Thymus (tissue), 14 donors: ENCODE measurements at places on chromosomes 12 and 14. TPM values are rescaled to one million over a fixed set of nuclear protein-coding genes. Genes with fewer than 3 reads are reported as not detected.

PNMA1 gene
- polyA plus RNA-seq: 31.2 TPM

- no peak overlapping the region for H3K4me3 ChIP-seq
- no peak for DNase-seq
- H3K4me1 ChIP-seq: peaks cover 9% of the 10 kb centered on the region
- H3K27ac ChIP-seq: no peak overlapping the region
- H3K36me3 ChIP-seq: no peaks in the 10 kb centered on the region
These were observed 166.9 kb upstream of the CCND2 start for GRCh38 chr12:4106621-4107020.

ZNF385A gene
- polyA plus RNA-seq: 13.6 TPM

DNA sequence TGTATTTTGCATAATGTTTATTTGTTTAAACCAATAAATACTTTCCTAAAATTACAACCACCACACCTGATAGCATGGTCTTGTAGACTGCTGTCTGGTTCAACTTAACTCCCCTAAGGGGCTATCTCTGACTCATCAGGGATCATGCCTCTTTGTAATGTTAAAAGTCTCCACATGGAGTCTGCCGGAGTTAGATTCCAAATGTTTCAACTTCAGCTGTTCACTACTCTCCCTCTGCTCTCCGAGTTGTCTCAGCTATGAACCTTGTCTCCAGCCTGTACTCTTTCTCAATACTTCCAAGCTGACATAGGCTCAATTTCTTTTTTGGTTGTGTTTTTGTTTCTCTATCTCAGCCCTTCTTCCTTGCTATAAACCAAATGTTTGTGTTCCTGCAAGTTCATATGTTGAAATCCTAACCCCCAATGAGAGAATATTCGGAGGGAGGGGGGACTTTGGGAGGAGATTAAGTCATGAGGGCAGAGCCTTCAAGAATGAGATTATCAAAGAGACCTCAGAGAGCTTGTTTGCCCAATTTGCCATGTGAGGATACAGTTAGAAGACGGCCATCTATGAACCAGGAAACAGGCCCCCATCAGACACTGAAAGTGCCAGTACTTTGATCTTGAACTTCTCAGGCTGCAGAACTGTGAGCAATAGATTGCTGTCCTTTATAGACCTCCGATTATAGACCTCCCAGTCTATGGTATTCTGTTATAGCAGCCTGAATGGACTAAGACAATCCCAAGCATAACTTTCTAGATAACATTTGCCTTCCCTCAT is 858.2 kb downstream of the VRK1 start:
- no peak overlapping the region for H3K4me3 ChIP-seq
- H3K27me3 ChIP-seq: no peaks in the 10 kb centered on the region
- DNase-seq: no peak
- H3K27ac ChIP-seq: no peak overlapping the region
- H3K36me3 ChIP-seq: no peaks in the 10 kb centered on the region

- DNase-seq: no peak
- peaks cover 21% of the 10 kb centered on the region for H3K36me3 ChIP-seq
- no peaks in the 10 kb centered on the region for H3K27me3 ChIP-seq
- H3K4me3 ChIP-seq: no peak overlapping the region
- no peak overlapping the region for H3K27ac ChIP-seq
- H3K4me1 ChIP-seq: no peaks in the 10 kb centered on the region
These were observed 9.2 kb downstream of the HIP1R start for GRCh38 chr12:122844366-122844971.

DNA sequence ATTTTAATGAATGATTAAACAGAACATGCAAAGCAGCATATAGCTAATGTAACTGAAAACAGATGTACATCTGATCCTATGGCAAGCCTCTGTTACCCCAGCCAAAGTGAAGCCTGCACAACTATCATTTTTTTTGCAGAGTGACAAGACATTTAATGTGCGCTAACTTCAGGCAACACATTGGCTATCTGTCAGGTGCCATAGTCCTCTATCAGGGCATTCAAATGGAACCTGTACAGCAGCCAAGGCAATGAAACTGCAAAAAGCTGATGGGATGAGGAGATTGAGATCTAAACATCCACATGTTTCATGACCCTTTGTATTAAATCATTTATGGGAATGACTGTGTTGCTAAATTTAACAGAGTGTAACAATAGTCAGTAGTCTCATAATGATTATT is 1088.5 kb upstream of the TMEM132C start:
- H3K4me1 ChIP-seq: no peaks in the 10 kb centered on the region
- H3K36me3 ChIP-seq: no peaks in the 10 kb centered on the region
- H3K4me3 ChIP-seq: no peak overlapping the region
- no peaks in the 10 kb centered on the region for H3K27me3 ChIP-seq
- DNase-seq: no peak
- H3K27ac ChIP-seq: no peak overlapping the region

DNA sequence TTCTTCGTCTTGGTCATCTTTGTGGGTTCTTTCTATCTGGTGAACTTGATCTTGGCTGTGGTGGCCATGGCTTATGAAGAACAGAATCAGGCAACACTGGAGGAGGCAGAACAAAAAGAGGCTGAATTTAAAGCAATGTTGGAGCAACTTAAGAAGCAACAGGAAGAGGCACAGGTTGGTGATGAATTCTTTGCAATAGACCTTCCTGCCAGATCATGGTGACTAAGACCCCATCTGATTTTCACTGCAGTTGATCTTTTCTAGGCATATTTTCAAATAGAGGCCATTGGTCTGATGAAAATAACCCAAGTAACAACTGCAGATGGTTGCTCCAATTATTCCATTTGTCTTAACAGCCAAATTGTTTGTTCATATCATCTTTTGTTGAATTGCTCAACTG is 114.4 kb downstream of the SCN8A start:
- DNase-seq: no peak
- no peak overlapping the region for H3K4me3 ChIP-seq
- H3K27me3 ChIP-seq: no peaks in the 10 kb centered on the region
- H3K4me1 ChIP-seq: no peaks in the 10 kb centered on the region

GRCh38 chr12:124874988-124875802 is 11.5 kb upstream of the SCARB1 start:
- H3K4me1 ChIP-seq: peaks cover 4% of the 10 kb centered on the region
- no peak overlapping the region for H3K4me3 ChIP-seq
- no peaks in the 10 kb centered on the region for H3K36me3 ChIP-seq
- no peaks in the 10 kb centered on the region for H3K27me3 ChIP-seq

GRCh38 chr14:71659159-71659558 is 273.1 kb upstream of the RGS6 start:
- H3K27ac ChIP-seq: no peak overlapping the region
- peaks cover 11% of the 10 kb centered on the region for H3K36me3 ChIP-seq
- peaks cover 3% of the 10 kb centered on the region for H3K4me1 ChIP-seq
- no peak for DNase-seq
- no peak overlapping the region for H3K4me3 ChIP-seq

GRCh38 chr12:13002301-13003097 is 2.4 kb upstream of the HEBP1 start:
- no peak overlapping the region for H3K4me3 ChIP-seq
- peaks cover 30% of the 10 kb centered on the region for H3K27me3 ChIP-seq
- no peak for DNase-seq
- no peak overlapping the region for H3K27ac ChIP-seq

DNA sequence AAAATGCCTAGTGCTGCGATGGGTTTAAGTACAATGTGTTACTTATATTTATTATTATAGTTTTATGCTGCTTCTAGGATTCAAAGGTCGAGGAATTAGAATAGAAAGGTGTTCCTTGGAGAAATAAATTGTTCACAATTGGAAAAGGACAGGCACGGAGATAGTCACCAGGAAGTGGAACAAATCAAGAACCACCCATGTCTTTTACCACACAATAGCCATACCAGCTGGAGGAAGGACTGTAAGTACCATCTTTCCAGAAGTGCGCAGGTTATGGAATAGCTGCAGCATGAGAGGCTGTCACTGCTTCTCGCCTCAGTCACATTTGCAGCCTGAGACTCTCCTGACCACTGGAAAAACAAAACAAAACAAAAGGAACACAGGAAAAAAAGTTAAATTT is 40.5 kb upstream of the MANSC4 start:
- H3K27me3 ChIP-seq: no peaks in the 10 kb centered on the region
- H3K4me1 ChIP-seq: no peaks in the 10 kb centered on the region
- DNase-seq: no peak
- H3K27ac ChIP-seq: no peak overlapping the region
- H3K36me3 ChIP-seq: no peaks in the 10 kb centered on the region
- no peak overlapping the region for H3K4me3 ChIP-seq

- H3K27me3 ChIP-seq: no peaks in the 10 kb centered on the region
- H3K27ac ChIP-seq: peak overlapping the region; percentile 41
- no peak overlapping the region for H3K4me3 ChIP-seq
- no peaks in the 10 kb centered on the region for H3K4me1 ChIP-seq
These were observed 145.0 kb downstream of the SLC38A6 start for GRCh38 chr14:61125867-61126572.

ASCL1 gene
- 15.3 TPM for polyA plus RNA-seq

GRCh38 chr14:75134644-75135043 is 7.8 kb upstream of the NEK9 start:
- no peak overlapping the region for H3K4me3 ChIP-seq
- H3K27ac ChIP-seq: no peak overlapping the region
- no peaks in the 10 kb centered on the region for H3K27me3 ChIP-seq
- DNase-seq: no peak

GRCh38 chr12:88299567-88300101 is 157.5 kb downstream of the TMTC3 start:
- DNase-seq: no peak
- H3K27me3 ChIP-seq: no peaks in the 10 kb centered on the region
- H3K27ac ChIP-seq: no peak overlapping the region
- no peaks in the 10 kb centered on the region for H3K36me3 ChIP-seq

- peaks cover 80% of the 10 kb centered on the region for H3K36me3 ChIP-seq
- H3K4me3 ChIP-seq: no peak overlapping the region
- H3K27me3 ChIP-seq: no peaks in the 10 kb centered on the region
- no peak for DNase-seq
- H3K4me1 ChIP-seq: no peaks in the 10 kb centered on the region
These were observed 25.7 kb downstream of the TEP1 start for GRCh38 chr14:20387576-20387975.

GRCh38 chr14:55701638-55702037 is 121.6 kb downstream of the KTN1 start:
- H3K27me3 ChIP-seq: no peaks in the 10 kb centered on the region
- H3K36me3 ChIP-seq: no peaks in the 10 kb centered on the region
- peaks cover 14% of the 10 kb centered on the region for H3K4me1 ChIP-seq

OR4K14 gene
- polyA plus RNA-seq: not detected

TPH2 gene
- 0.07 TPM for polyA plus RNA-seq

GRCh38 chr14:23159532-23159931 is 23.9 kb downstream of the SLC7A8 start:
- H3K4me1 ChIP-seq: peaks cover 22% of the 10 kb centered on the region
- H3K27me3 ChIP-seq: peaks cover 5% of the 10 kb centered on the region
- no peak overlapping the region for H3K4me3 ChIP-seq
- no peak for DNase-seq
- H3K36me3 ChIP-seq: no peaks in the 10 kb centered on the region

DNA sequence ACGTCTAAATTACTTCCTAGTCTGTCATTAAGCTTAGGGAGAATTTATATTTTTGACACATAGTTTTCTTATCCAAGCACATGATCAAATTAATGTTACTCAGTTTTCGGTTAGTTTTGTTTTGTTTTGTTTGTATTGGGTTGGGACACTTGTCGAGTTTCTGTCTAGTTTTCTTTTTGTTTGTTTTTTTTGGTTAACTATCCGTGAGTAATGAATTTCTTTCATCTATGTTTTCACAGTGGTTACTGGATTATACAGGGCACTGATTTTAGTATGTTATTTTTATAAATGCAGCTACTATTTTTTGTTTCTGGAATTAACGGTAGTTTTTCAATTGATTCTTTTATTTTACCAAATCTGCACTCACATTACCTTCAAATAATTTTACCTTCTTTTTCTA is 2.7 kb downstream of the KLRF1 start:
- DNase-seq: no peak
- no peaks in the 10 kb centered on the region for H3K36me3 ChIP-seq
- H3K4me1 ChIP-seq: no peaks in the 10 kb centered on the region
- no peaks in the 10 kb centered on the region for H3K27me3 ChIP-seq
- H3K27ac ChIP-seq: no peak overlapping the region

NOP9 gene
- polyA plus RNA-seq: 7.9 TPM
